ENCODE measurements at places on chromosomes 1 and 21.
A peak's percentile ranks its signal among the peaks of the same experiment; 100 is the strongest.

DNA sequence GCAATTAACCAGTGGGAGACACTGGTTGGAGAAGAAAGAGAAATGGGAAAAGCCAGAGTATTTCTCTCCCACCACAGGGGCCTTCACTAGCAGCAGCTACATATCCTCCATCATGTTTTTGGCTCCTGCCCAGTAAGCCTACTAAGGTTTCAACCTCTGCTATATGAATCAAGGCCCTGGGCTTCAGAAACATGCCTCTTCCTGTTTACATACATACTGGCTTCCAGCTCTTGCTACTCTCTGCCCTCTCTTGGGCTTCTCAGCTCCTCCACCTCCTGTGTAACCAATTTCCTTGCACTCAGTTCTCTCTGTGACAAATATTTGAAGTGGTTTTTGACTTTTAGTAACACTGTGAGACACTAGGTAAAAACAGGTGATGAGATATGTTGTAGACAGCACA is 80.8 kb downstream of the LRRC7 start:
- no peak for DNase-seq

GRCh38 chr1:8090241-8090702 is 64.2 kb upstream of the ERRFI1 start:
- DNase-seq = no peak

DNA sequence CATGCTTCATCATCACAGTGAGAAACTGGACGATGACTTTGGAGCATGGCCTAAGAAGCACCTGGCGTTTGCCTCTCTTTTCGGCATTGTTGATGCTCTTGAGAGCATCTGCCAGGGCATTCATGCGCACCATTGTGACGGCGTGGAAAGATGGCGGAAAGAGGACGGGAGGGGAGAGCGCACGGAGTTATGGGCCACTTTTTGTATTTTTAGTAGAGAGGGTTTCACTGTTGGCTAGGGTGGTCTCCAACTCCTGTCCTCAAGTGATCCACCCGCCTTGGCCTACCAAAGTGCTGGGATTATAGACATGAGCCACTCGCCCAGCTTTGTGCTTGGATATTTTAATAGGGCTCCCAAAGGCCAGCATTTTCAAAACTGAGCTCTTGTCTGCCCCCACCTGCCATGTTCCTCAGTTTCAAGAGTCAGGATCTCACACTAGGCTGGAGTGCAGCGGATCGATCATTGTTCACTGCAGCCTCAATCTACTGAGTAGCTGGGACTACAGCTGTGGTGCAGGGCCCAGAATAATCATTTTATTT is 5.3 kb downstream of the RPS8 start:
- DNase-seq = no peak

GRCh38 chr1:40951943-40952743 is 27.4 kb upstream of the CTPS1 start:
- DNase-seq = peak; percentile 30

Measured in activated CD4-positive, CD25-positive, alpha-beta regulatory T cell treated with anti-CD3 and anti-CD28 coated beads, Interleukin-2, amount 50 U/mL, for 16 hours (primary cell).